Stimulated activated CD4-positive, alpha-beta T cell treated with anti-CD3 and anti-CD28 coated beads, Interleukin-15, amount 100 ng/mL, for 48 hours (primary cell): ENCODE measurements at places on chromosomes 7 and 10.

DNA sequence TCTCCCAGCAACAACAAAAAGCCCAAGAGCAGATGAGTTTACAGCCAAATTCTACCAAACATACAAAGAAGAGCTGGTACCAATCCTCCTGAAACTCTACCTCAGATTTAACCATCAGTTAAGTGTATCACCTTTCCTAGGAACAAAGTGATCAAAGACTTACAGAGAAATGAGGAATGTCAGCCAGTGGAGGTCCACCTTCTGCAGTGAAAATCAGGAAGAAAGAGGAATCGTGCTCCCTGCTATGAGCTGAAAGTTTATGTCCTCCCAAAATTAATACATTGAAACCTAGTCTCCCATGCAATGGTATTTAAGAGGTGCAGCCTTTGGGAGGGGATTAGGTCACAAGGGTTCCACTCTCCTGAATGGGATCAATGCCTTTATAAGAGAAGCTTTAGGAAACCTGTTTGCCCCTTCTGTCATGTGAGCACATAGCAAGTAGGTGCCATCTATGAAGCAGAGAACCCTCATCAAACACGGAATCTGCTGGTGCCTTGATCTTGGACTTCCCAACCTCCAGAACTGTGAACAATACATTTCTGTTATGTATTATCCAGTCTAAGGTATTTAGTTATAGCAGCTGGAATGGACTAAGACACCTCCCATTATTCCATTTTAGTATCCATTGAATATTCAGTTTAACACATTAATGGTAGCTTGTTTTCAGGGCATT is 139.0 kb upstream of the FZD8 start:
- DNase-seq: no peak

GRCh38 chr7:6284055-6284400 is 11.6 kb upstream of the CYTH3 start:
- DNase-seq: no peak

GRCh38 chr7:139725077-139725476 is 52.7 kb downstream of the HIPK2 start:
- no peak for DNase-seq

DNA sequence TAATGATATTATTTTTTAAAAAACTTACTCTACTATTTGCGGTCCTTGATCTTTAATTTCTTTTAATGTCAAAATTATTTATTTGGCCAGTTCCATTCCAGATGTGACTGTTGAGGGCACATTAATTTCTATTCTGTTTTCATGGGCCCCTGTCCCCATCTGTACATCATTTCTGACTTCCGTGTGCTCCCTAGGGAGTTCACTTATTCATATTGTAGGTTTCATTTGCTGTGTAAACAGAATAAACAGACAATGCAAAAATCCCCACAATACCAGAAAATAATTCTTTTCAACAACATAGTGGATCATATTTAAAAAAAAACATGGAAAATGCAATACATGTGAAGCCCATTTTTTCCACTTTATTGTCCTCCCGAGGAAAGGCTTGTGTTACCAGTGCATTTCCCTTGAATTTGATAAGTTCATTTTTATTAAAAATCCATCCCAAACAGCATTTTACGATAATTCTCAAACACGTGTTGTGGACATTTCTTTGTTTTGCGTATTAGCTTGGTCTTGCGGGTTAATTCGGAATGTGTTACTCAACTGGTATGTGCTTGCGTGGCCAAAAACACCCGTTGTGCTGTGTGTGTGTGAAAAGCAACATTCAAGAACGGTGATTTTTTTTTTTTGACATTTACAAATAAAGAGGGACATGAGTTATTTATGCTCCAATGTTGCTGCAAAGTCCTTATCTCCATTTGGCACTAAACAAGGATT is 138.4 kb downstream of the MGMT start:
- DNase-seq: no peak

DNA sequence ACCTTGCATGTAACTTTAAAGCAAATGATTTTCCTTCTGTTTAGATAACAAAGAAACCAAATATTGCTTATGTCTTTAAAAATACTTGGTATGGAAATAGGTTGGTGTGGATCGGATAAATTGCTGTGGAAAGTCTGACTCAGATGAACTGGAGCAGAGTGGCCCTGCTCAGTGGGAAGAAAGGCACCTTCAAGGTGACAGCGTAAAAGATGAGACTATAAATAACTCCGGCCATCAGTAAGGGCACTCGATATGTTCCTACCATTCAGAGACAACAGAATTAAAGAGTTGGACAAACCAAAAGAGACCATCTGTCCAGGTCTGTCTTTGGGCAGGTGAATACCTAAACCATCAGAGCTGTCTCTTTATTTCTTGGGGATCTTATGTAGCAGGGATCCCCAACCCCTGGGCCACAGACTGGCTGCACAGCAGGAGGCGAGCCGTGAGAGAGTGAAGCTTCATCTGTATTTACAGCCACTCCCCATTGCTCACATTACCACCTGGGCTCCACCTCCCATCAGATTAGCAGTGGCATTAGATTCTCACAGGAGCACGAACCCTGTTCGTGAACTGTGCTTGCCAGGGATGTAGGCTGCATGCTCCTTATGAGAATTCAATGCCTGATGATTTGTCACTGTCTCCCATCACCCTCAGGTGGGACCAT is 357.1 kb downstream of the PRPF18 start:
- no peak for DNase-seq

- DNase-seq: no peak
These were observed 169.7 kb downstream of the NRF1 start for GRCh38 chr7:129780974-129781927.

DNA sequence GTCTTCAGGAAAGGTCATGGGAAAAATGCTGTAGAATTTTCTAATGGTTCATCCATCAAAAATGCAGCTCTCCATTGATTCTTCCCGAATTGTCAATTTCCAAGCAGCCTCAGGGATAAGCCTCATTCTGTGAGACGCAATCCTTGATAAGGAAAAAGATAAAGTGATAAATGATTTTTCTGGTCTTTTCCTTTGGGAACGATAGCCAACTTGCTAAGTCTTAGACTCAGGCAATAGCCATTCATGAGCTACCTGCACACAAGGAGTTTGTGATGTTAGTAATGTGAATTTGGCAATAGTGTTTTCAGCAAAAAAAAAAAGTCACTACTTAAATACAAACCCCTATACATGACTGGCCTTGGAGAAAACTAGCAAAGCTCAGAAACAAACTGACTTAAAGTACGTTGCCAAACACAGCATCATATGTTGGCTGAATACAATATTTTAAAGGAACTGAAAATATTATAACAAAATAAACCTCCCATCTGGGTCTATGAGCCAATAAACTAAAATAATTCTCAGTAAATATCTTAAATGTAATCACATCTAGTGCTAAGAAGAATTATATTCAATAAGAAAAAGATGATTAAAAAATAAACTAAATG is 75.5 kb downstream of the KLF6 start:
- no peak for DNase-seq

- DNase-seq: no peak
These were observed 1109.8 kb upstream of the AUTS2 start for GRCh38 chr7:68488341-68489060.
